AG08396 (cell line): ENCODE measurements at places on chromosomes 4 and X.

GRCh38 chr4:107900508-107900907, 30.8 kb upstream of the CYP2U1 start:
- no peak for DNase-seq

GRCh38 chr4:57023104-57023503, 44.4 kb downstream of the POLR2B start:
- DNase-seq, result peak; percentile 58

- peak; percentile 31 for DNase-seq
Observed at GRCh38 chr4:46844325-46844917, 64.6 kb downstream of the COX7B2 start.

DNA sequence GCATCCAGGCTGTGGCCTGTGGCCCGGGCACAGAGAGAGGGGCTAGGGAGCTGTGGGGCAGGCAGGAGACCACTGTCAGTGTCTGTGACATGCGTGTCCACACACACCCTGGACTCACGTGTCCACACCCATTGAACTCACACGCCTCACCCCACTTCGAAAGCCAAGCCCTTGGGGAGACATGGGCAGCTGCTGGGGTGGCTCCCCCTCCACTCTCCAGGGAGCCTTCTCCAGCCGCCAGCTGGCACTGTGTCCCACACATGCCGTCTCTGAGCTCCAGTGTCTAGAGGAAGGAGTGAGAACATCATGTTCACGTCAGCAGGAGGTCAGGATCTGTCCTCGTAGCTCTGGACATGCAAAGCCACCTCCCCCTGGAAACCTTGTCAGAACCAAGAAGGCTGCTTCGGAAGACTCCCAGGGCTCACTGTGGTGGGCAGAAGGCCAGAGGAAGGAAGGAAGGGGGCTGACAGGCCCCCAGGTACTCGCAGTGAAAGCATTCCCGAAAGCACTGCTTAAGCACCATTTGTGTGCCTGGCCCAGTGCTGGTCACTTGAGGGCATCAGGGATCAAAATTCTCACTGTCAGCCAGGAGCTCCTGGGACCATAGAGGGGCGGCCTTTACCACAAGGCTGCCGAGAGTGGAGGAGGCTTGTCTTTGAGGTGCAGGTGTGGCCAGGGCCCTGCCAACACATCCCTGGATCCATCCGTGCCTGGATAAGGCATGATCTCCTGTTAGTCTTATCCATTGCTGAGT, 61.4 kb downstream of the HTRA3 start:
- no peak for DNase-seq

GRCh38 chr4:7559741-7560395, 125.1 kb upstream of the PSAPL1 start:
- no peak for DNase-seq
